GM04503 (cell line): ENCODE measurements at places on chromosomes 7 and 10.

GRCh38 chr10:110651044-110651958 is 7.2 kb downstream of the RBM20 start:
- DNase-seq = peak; percentile 47

DNA sequence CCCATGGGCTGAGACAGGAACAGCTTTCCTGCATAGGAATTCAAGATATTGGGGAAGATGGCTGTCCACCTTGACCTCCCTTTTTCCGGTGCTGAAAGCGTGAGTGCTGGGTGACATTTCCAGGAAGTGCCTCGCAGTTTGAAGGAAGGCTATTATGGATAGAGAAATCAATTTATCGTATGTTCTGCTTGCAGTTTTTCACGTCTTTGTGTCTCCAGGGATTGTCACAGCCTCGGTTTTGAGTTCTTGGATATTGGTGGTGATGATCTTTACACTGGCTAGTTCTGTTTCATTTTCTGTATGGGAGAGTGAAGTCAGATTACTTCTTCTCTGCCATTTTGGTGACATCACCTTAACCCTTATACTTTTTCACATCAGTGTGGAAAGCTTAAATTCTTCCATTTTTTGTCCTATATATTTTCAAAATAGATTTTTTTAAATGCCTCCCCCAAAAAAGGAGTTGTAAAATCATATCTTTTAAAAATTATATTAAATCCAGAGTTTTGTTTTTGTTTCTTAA is 102.5 kb upstream of the APBB1IP start:
- no peak for DNase-seq

GRCh38 chr10:53111529-53111928 is 338.9 kb upstream of the MBL2 start:
- DNase-seq = no peak

GRCh38 chr7:80823057-80823456 is 95.8 kb downstream of the SEMA3C start:
- DNase-seq = no peak

DNA sequence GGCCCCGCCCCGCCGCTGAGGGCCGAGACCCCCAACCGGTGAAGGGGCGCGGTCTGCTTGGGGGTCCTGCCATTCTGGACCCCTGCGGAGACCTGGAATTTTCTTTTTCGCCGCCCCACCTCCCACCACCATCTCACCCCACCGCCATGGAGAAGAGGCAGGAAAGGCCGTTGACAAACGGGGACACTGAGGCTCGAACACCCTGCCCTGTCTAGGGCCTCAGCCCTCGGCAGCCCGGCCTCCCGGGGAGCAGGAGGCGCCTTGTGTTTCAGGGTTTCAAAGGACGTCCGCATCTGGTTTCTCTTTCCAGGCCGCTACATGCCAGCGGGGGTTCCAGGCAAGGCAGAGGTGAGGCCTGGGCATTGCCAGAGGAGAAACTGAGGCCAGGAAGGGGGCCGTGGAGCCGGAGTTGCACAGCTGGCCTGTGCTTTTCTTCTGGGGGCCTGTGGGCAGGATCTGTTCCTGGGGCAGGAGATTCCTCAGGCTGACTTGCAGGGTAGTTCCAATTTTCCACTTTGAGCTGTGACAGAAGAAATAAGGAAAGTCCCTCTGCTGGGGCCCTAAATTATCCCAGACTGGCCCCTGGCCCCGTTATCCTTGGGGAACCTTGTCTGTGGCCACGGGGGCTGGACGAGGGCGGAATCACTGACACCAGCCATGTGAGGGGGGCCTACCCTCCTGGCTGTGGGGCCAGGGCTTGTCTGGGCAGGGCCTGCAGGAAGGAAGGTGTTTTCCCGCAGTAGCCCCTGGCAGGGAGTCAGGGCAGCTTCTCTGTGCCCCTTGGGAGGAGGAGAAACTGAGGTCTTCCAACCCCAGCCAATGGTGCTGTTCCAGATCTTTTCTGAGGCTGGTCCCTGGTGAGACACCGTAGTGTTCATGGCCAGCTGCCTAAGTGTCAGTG is 900 bp upstream of the MICALL2 start:
- no peak for DNase-seq

DNA sequence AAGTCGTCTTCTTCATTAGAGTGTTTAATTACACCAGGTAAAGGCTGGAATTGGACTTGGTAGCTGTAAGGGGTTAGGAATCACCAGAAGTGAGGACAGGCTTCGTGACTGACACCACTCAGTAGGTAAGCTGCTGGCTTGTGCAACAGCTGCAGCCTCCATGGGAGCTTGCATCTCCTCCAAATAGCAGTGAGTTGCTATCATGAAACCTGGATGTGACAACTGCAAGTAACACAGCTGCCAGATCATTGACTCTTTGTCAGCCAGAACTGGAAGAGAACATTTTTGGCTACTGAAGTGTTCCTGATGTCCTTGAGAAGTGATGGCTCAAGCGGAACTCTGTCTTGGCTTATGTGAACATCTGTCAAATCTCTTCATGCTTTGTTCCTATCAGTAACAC is 64.1 kb upstream of the MSRB2 start:
- DNase-seq = no peak

DNA sequence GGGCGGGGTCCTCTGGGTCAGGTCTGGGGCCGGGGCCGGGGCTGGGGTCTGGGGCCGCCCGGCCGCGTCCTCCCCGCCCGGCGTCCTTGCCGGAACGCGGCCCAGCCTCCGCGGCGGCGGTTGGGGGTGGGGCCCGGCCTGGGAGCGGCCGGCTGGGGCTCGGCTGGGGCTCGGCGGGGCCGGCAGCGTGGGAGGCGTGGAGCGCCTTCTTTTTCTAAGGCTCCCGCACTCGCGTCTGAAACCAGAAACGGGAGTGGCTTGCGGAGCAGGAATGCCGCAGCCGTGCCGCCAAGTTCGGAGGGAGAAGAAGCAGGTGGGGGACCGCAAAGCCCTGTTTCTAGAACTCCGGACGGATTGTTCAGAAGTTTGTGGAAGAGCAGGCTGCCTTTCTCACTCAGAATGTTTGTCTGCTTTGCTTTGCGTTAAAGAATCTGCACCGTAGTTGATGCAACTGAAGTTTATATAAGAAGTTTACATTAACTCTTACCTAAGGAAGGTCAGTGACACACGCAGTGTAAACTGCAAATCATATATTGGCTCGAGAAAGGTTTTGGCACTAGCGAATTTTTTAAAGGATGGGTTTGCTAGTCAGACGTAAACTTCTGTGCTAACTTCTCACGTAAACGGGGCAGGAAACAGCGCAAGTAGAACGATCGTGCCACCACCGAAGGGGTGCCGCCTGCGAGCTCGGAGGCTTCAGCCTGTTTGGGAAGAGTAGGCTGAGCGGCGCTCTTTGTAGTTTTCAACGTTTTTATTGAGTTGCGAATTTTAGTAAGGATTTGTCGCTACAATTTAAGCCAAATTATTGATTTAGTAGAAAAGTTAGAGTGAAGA is 729 bp downstream of the DNAJB6 start:
- no peak for DNase-seq

GRCh38 chr10:53528974-53529373 is 756.4 kb upstream of the MBL2 start:
- no peak for DNase-seq

DNA sequence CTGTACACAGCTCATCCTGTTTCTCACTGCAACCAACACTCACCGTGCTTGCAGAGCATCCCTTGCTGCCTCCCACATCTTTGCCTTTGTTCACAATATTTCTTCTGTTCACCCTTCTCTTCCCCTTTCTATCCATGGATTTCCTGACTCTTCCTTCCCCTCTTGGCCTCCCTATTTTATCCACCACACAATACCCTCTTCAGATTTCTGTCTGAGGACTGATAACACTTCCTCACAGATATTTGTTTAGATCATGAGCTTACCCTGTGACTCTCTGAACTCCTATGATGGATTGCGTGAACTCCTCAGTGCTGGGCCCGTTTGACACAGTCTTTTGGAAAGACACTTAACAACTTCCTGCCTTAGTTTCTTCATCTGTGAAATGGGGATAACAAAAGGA is 62.8 kb upstream of the GPR158 start:
- DNase-seq = no peak
